ENCODE measurements at places on chromosomes 3 and 15. TPM values are rescaled to one million over a fixed set of nuclear protein-coding genes. Genes with fewer than 3 reads are reported as not detected.
A peak's percentile ranks its signal among the peaks of the same experiment; 100 is the strongest.

Gene TP63
- total RNA-seq, result 0.29 TPM

Gene CYB561D2
- total RNA-seq, result 25.3 TPM

Gene NOP10
- 241 TPM for total RNA-seq

DNA sequence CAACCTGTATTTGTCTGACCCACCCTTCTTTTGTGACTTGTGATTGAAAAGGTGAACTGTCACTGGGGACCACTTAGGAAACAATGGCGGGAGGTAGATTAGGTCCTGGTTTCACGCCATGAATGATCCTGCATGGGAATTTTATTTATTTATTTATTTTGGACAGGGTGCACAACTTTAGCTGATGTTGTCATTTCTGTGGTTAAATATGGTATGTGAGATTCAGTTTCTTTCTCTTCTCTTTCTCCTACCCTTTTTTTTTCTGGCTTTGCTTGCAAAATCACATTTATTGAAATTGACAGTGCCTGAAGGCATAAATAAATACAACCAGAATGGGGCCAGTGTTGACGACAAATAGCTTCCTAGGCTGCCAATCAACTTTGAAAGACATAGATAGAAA lies 18.0 kb upstream of the HTR3E start:
- no peak for DNase-seq

- DNase-seq, result no peak
These were observed 9.5 kb downstream of the PARP15 start for GRCh38 chr3:122586773-122587485.

DNA sequence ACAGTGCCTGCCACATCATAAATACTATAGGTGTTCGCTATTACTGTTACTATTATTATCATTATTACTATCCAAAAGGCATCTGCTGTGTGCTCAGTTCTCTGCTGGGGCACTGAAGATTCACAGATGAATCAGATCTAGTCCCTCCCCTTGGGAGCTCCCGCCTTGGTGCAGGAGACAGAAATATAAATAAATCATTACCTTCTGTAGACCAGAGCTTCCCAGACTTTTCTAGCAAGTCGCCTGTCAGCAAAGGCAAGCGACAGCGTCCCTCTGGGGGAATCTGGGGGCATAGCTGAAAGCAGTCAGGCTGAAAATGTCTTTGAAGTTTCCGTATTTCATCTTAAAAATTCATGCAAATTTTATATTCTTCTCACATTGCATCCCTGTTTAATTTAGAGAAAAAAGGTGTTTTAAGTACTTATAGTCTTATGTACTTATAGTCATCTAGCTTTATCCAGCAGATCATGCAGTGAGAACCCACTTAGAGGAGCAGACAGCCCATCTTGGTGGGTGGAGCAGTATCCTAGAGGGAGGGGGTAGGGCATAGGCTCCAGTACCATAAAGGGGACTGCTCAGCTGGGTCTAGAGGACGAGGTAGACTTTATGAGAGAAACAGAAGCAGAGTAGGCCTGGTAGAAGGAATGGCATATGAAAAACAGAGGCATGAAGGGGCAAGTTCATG lies 10.4 kb upstream of the BRPF1 start:
- DNase-seq, result no peak

- DNase-seq, result no peak
These were observed 123.3 kb upstream of the GRM7 start for GRCh38 chr3:6737630-6738029.

- DNase-seq, result no peak
These were observed 633.6 kb downstream of the ZNF385D start for GRCh38 chr3:21117370-21117769.

- DNase-seq, result peak; percentile 47
These were observed 153.5 kb upstream of the GOLIM4 start for GRCh38 chr3:168249205-168249549.

DNA sequence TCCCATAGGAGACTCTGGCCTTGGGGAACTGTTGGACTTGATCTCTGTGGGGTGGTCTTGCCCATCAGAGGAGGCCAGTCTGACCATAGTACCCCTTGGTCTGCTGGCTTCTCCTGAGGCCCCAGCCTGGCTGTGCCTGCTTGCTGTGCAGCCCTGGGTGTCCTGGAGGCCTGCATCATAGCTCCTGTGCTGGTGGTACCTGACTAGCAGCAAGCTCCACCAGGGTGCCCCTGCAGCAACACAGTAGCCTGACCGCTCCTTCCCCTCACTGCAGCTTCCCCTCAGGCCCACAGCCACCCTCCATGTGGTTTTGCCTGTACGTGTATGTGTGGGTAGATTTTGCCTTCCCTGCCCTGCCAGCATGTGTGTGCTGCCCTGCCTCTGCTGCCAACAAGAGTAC lies 85.6 kb upstream of the TTC14 start:
- no peak for DNase-seq

DNA sequence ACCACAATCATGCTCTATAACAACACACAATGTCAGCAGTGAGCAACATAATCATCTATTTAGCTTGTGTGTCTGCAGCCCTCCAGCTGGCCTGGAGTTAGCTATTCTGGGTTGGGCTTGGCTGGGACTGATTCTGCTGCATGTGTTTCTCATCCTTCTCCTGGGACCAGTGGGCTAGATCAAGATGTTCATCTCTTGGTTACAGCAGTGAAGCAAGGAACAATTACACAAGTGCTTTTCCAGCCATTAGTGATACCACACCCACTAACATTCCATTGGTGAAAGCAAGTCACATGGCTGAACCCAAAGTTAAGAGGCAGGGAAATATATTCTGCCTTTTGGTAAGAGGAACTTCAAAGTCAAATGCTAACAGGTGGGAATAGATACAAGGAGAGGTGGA lies 14.6 kb downstream of the NUDT16 start:
- no peak for DNase-seq

- no peak for DNase-seq
These were observed 26.0 kb downstream of the HHLA2 start for GRCh38 chr3:108322352-108322751.

DNA sequence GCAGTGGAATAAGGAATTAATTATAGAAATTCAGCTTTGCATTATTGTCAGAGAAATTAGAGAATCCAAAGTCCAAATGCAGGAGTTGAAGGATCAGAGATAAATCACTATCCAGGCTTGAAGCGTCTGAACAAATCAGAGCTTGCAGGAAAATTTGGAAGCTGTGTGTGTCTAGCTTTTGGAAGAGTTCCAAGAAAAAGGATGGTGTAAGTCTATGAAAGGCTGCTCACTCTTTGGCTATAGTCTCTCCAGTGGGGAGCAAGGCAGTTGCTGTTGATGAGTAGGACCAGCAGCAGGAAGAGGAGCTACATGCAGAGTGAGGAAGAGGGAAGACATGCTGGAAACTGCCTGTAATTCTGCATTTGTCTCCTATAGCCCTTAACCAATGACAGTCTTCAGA lies 464.3 kb upstream of the GRM7 start:
- DNase-seq, result no peak

GRCh38 chr3:27553886-27554540 lies 69.8 kb upstream of the SLC4A7 start:
- DNase-seq, result no peak

- DNase-seq, result no peak
These were observed 2.9 kb upstream of the PSTPIP1 start for GRCh38 chr15:76991741-76992645.

DNA sequence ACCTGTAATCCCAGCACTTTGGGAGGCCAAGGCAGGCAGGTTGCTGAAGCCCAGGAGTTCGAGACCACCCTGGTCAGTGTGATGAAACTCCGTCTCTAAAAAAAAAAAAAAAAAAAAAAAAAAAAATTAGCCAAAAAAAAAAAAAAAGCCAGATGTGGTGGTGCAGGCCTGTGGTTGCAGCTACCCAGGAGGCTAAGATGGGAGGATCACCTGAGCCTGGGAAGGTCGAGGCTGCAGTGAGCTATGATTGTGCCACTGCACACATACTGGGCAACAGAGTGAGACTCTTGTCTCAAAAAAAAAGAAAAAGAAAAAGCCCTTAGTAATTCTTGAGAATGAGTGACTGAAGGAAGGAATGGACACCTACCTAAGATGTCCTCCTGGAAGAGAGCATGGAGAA lies 105.1 kb downstream of the VGLL4 start:
- no peak for DNase-seq

DNA sequence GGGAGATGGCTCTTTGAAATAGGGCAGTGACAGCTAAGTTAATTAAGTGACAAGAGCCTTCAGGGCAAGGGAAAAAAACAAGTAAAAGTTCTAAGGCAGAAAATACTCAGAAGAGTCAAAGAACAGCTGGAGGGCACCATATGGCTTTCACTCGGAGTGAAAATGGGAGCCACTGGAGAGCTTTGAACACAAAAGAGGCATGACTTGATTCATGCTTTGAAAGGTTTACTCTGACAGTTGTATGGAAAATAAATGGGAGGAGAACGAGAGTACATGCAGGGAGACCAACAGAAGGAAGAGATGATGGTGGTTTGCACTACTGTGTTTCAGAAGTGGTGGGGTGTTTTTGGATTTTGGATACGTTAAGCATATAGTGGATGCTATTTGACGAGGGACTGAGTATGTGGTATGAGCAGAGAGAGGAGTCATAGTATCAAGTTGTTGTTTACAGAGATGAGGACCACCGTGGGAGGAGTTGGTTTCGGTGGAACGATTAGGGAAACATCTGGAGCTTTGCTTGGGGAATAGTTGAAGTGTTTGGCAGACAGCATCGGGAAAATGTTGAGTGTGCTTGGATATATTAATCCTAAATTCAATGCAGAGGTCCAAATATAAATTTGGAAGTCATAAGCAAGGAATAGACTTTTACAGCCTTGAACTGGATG lies 411.5 kb downstream of the GABRG3 start:
- DNase-seq, result no peak

DNA sequence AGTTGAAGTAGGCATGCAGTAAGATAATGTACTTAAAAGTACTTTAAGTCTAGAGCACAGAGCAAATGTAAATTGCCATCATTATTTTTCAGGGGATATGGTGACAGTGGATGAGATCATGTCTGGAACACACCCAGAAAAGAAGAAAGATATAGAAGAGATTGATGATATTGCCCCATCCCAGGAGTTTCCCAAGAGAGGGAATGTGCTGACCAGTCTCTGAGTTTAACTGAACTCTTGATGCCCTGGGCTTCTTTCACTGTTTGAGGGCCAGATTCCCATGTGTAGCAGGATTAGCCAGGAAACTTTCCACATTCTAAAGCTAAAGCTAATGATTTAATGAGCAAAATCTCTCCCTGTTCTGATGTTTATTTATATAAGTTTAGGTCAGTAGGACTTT lies 366.8 kb upstream of the UMPS start:
- peak; percentile 63 for DNase-seq
